ENCODE measurements at places on chromosomes 6 and 20.

GRCh38 chr6:56820060-56820459, 134.8 kb upstream of the BEND6 start:
- DNase-seq = no peak

DNA sequence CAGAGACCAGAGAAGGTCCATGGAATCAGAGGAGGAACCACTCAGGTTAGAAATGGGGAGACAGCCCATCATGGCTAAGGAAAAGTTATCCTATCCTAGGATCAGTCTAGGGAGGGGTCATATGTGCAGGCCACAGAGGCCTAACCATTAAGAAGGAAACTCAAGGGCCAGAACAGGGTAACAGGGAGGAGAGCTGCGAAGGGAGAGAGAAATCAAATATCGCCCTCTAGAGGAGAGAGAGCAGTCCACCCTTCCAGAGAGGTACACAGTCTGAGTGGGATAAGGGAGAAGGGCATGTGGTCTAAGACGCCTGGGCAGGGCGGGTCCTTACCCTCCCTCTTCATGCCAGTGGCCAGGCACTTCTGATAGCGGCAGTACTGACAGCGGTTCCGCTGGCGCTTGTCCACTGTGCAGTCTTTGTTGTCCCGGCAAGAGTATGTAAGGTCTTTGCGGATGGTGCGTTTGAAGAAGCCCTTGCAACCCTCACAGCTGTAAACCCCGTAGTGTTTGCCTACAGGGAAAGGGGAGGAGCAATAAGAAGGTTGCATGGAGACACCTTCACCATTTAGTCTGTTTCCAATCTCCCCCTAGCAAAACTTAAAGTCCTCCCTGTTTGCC, 2.9 kb downstream of the RXRB start:
- DNase-seq = peak; percentile 35

GRCh38 chr20:20480126-20480525, 112.2 kb downstream of the INSM1 start:
- no peak for DNase-seq

- no peak for DNase-seq
Measured at GRCh38 chr6:35018746-35019145, 122.4 kb downstream of the TCP11 start.

DNA sequence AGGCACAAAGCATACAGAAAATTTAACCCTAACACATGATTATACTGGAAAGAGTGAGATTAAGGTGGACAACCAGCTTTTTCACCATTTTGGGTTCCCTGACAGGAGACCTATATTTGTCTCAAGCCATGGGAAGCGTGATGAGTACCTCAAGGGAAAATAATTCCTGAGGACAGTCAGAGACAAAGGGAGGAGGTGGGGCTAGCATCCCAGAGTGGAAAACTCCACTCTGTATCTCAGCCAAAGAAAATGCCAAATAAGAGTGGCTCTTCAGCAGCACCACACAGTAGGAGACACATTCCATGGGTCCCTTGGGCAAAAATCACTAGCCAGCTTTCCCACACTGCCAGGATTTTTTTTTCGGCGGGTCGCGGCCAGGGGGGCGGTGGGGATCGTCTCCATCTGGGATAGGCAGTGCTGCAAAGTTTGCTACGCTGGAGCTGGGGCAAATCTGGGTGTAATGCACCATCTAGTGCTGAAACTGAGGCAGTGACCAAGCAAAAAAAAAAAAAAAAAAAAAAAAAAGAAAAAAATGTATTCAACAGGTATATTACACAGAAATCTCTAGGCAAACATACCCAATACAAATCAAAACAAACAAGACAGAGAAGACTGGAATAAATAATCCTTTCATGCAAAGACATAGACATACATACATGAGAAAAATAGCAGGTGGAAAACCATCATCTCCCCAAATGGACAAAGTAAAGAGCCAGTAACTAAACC, 77.3 kb upstream of the SLC35F1 start:
- DNase-seq = no peak

GRCh38 chr6:125102411-125102810, 51.2 kb upstream of the TPD52L1 start:
- DNase-seq = no peak

GRCh38 chr20:5887386-5887785, 62.9 kb downstream of the TRMT6 start:
- DNase-seq = no peak

DNA sequence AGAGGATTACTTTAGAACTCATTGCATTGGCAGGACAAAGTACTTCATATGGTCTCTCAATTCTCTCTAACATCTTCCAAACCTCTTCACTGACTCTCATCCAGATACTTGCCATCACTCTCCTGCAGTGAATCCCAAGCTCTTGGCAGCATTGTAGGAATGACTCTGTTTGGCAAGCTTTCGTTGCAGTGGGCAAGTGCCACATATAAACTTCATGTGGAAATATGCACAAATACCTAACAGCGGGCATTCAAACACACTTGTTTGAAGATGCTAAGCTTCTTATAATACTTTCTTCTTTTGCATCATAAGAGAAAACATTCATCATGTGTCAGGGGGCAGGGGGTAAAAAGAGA, 86.2 kb upstream of the F13A1 start:
- no peak for DNase-seq

DNA sequence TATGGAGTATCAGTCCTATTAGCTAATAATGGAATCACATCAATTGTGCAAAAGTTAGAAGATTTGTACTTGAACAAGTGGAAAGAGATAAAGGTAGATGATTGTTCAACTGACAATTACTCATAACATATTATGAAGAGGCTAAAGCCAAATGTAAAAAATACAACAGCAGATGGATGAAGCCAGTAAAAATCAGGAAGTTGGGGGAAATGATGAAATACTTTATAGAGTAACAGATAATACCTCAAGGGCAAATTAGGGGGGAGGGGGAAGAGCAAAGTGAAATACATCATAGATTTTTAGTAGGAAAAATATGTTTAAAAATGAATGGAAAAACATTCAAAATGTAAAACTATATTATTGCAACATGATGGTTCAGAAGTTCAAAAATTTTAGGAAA, 114.0 kb downstream of the PDSS2 start:
- no peak for DNase-seq

GRCh38 chr6:151690768-151691562, 116.5 kb upstream of the ESR1 start:
- DNase-seq = peak; percentile 22

DNA sequence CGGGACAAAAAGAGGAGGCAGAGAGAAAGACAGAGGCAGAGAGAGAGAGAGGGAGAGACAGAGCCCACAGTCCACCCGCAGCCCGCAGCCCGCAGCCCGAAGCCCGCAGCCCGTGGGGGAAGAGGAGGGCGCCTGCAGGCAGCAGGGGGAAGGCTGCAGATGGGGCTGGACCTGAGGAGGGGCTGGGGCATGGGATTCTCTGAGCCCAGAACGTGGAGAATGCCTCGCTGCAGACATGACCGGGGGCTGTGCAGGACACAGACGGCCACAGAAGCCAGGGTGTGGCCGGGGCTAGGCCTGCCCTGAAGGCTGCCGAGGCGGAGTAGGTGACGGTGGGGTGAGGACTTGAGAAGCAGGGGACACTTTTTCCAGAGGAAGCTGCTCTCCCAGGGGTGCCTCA, 6.5 kb upstream of the SLCO4A1 start:
- no peak for DNase-seq

DNA sequence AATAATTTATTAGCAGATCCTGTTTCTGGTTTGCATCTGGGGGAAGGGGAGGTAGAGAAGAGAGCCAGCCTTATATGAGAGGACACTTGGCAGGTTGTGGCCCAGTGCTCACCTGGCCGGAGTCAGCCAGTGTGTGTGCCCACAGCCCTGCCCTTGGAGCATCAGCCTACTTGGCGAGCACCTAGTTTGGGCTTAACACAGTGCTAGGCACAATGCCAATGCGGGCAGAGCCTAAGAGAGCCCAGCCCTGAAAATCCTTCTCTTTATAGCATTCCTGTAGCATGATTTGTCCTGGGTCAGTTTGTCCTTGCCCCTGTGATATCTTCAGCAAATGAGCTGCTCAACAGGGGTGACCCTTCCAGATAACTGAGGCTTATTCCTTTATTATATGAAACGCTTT, 73.0 kb downstream of the SLX4IP start:
- no peak for DNase-seq

GRCh38 chr20:33685328-33686099, 671 bp downstream of the E2F1 start:
- peak; percentile 60 for DNase-seq

GRCh38 chr20:6012179-6012578, 41.7 kb downstream of the LRRN4 start:
- DNase-seq = no peak

- no peak for DNase-seq
Measured at GRCh38 chr6:10084111-10084986, 330.5 kb downstream of the TFAP2A start.

DNA sequence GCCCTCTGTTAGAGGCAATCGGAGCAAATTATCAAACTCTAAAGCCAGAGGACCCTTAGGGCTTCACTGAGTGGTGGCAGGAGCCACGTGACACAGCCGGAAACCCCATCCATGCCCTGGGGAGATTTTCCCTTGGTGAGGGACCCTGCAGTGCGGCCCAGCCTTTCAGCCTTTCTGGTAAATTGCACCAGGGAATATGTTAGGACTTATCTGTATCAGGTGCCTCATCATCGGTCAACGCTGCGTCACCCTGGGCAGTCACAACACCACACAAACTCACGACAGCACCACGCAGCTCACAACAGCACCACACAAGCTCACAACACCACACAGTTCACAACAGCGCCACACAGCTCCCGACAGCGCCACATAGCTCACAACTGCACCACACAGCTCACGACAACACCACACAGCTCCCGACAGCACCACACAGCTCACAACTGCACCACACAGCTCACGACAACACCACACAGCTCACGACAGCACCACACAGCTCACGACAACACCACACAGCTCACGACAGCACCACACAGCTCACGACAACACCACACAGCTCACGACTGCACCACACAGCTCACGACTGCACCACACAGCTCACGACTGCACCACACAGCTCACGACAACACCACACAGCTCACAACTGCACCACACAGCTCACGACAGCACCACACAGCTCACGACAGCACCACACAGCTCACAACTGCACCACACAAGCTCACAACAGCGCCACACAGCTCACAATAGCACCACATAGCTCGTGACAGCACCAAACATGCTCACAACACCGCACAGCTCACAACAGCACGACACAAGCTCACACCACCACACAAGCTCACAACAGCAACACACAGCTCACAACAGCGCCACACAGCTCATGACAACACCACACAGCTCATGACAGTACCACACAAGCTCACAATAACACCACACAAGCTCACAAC, 199.0 kb downstream of the DLL1 start:
- DNase-seq = no peak

- DNase-seq = no peak
Measured at GRCh38 chr20:63135411-63135810, 80.5 kb downstream of the YTHDF1 start.

GRCh38 chr6:17042422-17043147, 59.3 kb upstream of the STMND1 start:
- no peak for DNase-seq

DNA sequence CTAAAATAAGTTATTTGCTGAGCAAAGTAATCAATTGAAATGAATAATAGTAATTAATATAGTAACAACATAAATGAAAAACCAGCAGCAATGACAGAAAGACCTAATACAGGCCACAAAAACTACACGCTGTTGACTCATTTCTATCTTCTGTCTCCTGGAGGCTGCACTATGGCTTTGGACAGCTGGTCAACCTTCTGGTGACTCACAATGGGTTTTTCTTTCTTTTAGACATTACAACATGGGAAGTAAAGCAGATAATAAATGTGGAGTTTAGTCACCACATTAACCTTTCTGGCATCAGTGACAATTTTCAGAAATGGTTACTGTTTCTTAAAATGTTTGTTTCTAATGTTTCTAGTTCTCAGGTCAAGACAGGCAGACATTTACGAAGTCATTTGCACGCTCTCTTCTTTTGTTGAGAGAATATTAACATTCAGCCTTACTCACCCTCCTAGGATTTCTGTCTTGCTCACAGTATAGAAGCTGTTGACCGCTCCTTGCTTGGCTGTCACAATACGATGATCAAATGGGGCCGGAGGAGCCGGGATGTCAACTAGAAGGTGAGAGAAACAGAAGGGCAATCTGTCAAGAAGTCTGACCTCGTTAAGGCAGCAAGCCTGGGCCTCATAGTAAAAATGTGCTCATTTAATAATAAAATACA, 62.2 kb downstream of the MYLK4 start:
- no peak for DNase-seq

DNA sequence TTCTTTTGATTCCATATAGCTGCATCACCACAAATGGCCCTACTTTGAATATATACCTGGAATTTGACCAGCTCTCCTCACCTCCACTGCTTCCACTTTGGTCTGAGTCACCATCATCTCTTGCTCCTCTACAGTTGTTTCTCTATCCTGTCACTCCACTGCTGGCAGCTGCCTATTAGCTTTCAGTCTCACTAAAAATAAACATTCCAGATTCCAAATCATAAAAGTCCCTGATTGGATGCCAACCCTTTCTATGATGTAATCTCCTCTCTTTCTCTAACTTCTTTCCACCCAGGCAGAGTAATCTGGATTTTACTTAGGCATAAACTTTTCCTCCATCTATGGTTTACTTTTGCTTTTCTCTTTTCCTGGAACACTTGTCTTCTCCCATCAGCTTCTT, 49.1 kb downstream of the RFPL4B start:
- DNase-seq = no peak

GRCh38 chr20:24996449-24997377, 4.2 kb upstream of the APMAP start:
- no peak for DNase-seq

- no peak for DNase-seq
Measured at GRCh38 chr6:139942331-139942730, 567.9 kb upstream of the CITED2 start.

- no peak for DNase-seq
Measured at GRCh38 chr6:55917751-55918415, 42.5 kb upstream of the BMP5 start.

GRCh38 chr6:113031591-113032238, 684.6 kb downstream of the RFPL4B start:
- DNase-seq = no peak

- DNase-seq = no peak
Measured at GRCh38 chr6:6678185-6678671, 89.7 kb downstream of the LY86 start.

DNA sequence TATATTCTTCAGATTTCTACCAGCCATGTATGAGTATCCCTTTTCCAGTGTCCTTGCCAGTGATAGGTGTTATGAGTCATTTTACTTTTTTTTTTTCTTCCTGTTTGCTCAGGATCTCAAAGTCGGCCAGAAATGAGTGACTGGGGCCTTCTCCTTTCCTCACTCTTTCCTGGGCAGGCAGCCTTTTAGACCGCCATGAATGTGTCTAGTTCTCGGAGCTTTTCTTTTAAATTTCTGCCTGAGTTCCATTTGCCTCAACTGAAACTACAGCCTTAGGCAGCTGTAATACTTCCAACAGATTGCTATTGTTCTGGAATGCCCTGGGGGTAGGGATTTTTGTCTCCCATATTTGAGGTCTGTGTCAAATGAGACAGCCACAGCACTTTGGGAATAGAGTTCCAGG, 83.7 kb downstream of the STXBP5 start:
- DNase-seq = no peak

- no peak for DNase-seq
Measured at GRCh38 chr6:449486-450419, 58.2 kb downstream of the IRF4 start.

GRCh38 chr6:118101831-118102345, 194.8 kb downstream of the SLC35F1 start:
- no peak for DNase-seq

GRCh38 chr20:51187261-51187660, 164.4 kb upstream of the KCNG1 start:
- DNase-seq = no peak
